ENCODE measurements at places on chromosomes 3 and 15.

GRCh38 chr15:26615927-26616302, 157.0 kb downstream of the GABRB3 start:
- DNase-seq: no peak

DNA sequence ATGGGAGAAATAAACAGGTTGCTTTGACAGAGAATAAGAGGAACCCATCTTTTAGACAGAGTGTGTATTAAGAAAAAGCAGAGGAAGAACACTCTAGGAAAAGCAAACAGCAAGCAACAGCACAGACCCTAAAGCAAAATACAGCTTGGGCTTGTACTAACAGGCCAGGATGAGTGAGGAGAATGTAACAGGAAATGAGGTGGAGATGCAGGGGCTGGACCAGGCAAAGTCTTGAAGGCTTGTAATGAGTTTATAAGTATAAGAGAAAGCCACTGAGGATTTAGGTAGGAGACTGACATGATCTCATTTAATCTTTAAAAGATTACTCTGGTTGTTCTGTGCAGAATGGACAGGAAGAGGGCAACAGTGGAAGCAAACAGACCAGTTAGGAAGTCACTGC, 4.9 kb downstream of the UBR1 start:
- no peak for DNase-seq

DNA sequence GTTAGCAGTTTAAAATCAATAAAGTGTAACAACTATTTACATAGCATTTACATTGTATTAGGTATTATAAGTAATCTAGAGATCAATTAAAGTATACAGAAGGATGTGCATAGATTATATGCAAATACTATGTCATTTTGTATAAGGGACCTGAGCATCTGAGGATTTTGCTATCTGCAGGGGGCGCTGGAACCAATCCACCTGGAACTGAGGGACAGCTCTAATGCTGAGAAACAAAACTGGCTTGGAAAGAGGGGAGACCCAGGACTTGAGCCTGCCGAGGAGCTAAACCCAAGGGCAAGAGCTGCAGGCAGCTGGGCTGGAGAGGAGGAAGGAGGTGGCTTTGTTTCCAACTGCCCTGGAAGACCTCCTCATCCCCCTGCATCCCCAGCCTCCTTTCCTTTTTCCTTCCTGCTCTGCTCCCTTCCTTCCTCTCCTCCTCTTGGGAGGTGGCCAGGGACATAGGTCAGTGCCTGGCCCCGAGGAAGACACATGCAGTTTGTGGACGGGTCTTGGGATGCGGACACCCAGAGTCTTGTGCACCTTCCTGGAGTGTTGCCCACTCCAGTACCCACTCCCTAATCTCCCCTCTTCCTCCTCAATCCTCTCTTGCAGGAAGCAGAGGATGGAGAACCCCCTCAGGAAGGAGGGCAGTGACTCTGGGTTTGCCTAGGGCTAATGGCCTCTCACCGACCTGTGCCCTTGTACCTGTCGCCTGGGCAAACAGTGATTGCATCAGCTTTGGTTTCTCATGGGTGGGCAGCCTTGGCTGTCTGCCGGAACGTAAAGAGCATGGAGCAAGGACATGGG, 825 bp upstream of the RTP3 start:
- DNase-seq: peak; percentile 59

DNA sequence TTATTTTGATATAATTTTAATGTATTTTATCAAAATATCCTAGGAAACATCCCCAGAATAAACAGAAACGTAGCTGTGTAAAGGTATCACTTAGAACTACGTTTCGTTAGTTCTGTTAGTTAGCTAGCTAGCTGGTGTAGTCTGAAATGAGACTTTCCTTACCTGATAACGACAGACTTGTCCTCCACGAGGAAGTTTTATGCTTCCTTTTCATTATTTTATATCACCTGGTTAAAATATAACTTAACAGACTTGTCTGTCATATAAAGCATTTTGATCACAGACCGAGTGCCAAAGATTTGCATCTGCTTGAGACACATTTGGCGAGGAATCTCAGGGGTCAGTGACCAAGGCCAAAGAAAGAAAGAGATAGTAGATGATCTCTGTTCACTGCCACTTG, 829.5 kb downstream of the VGLL3 start:
- no peak for DNase-seq

- DNase-seq: no peak
Measured at GRCh38 chr3:10581251-10581650, 75.9 kb upstream of the ATP2B2 start.

DNA sequence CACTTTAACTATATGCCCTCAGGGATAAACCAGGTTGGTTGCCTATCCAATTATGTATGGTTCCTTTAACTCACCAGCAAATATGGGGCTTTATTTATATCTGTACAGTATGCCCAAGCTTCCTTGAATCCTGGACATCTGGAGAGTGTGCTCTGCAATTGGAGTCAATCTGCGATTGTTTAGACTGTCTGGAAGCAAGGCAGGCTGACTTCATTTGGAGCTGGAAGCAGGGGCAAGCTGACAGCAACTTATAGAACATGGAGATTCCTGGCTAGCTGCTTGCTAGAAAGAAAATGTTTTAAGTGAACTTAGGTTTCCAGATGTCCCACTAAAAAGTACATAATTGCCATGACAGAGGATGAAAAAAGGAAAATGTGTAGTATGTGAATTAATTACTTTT, 63.7 kb upstream of the TPRG1 start:
- DNase-seq: no peak

DNA sequence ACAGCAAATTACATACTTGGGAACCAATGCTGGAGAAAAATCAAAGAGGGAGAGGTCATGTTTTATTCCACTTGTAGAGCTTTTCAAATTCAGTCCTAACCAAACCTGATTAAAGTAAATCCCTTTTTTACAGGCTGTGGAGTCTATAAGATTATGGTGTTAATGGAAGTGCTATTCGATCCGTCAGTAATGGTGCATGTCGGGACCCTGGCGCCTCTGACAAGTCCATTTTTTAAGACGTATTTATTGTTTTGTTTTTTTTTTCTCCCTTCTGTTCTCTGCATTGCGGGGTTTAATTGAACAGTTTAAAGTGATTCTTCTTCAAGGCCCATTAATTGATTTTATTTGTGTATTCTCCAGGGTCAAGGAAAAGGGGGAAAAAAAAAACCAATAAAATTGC, 725.9 kb downstream of the TUSC7 start:
- no peak for DNase-seq

DNA sequence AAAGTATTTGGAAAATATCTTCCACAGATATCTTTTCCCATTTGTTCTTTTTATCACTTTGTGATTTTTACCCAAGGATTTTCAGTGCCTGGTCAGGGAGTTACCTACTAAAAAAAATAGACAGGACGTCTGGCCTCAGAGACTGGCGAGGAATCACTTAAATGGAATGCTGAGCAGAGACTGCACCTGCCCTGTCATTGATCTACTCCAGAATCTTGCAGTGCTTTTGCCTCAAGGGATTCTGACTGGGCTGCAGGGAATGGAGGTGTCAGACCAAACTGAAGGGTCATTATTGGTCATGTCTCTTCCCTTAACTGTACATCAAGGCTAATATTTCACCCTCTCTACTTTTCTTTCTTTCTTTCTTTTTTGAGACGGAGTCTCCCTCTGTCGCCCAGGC, 12.1 kb upstream of the RYR3 start:
- no peak for DNase-seq

- DNase-seq: no peak
Measured at GRCh38 chr15:76070921-76071635, 11.3 kb downstream of the TMEM266 start.

- DNase-seq: no peak
Measured at GRCh38 chr3:5791558-5791957, 604.1 kb downstream of the EDEM1 start.

GRCh38 chr3:126147147-126147931, 33.0 kb downstream of the ALDH1L1 start:
- no peak for DNase-seq

GRCh38 chr3:167691366-167691765, 37.6 kb upstream of the WDR49 start:
- peak; percentile 26 for DNase-seq

- no peak for DNase-seq
Measured at GRCh38 chr15:25766417-25766816, 96.7 kb downstream of the ATP10A start.

- DNase-seq: no peak
Measured at GRCh38 chr15:95693917-95694316, 636.6 kb upstream of the NR2F2 start.

DNA sequence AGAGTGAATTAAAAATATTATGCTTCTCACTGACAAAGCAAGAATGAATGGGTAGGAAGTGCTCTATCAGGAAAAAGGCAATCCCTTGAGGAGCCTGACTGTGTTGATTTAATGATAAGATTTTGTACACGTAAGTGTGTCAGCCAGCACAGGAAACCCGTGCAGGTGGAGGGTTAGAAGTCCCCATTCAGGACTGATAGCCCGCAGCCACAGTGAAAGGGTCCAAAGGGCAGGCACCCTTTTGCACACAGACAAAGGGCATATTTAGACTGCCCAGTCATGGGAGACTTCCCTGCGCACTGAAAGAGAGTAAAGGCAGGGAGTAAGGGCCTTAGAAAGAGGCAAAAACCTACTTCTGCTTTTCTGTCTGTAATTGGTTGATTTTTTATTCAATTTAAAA, 26.4 kb upstream of the SKIL start:
- no peak for DNase-seq

- no peak for DNase-seq
Measured at GRCh38 chr15:63070681-63071129, 28.2 kb downstream of the TPM1 start.

- DNase-seq: no peak
Measured at GRCh38 chr15:81819924-81820635, 225.7 kb downstream of the MEX3B start.

GRCh38 chr3:45819543-45819942, 22.4 kb downstream of the LZTFL1 start:
- DNase-seq: no peak

DNA sequence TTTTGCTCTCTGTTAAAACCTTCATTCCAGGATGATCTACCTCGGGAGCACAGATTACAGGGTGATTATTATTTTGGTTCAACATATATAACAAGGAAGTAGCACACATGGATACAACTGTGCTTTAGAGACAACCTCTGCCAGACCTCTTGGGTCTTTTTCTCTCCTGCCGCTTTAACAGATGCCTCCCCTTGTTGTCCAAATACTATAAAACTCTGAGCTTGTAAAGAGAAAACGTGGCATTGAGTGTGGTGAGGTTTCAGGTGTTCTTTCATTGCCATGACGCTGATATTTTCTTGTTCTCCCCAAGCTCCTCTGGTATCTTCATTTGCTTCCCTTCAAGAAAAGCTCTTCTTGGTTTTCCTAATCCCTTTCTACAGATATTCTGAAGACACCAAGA, 29.0 kb downstream of the BCL2L10 start:
- DNase-seq: no peak

GRCh38 chr3:184672335-184672734, 39.5 kb downstream of the MAGEF1 start:
- no peak for DNase-seq

GRCh38 chr3:48564022-48564421, 441 bp upstream of the UCN2 start:
- DNase-seq: peak; percentile 57
